IMR-90 (cell line): ENCODE measurements at places on chromosomes 3 and 15. TPM values are rescaled to one million over a fixed set of nuclear protein-coding genes. Genes with fewer than 3 reads are reported as not detected.

GRCh38 chr3:721086-721485 lies 371.7 kb upstream of the CNTN6 start:
- no peak for DNase-seq

The ITIH1 gene
- total RNA-seq: not detected in 2 replicates

DNA sequence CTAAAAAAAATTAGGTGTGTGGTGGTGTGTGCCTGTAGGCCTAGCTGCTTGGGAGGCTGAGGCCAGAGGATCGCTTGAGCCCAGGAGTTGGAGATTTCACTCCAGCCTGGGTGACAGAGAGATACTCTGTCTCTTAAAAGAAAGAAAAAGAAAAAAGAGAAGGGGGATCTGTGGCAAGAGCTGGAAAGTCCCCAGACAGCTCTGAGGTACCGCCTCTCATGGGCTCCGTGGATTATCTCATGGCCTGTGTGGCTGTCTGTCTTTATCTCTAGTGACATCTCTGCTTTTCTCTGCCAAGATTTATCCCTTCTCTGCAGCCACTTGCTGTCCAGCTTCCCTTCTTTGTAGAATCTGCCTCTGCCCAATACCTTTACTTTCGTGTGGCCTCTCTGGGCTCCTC lies 5.7 kb downstream of the EXOSC7 start:
- no peak for DNase-seq

DNA sequence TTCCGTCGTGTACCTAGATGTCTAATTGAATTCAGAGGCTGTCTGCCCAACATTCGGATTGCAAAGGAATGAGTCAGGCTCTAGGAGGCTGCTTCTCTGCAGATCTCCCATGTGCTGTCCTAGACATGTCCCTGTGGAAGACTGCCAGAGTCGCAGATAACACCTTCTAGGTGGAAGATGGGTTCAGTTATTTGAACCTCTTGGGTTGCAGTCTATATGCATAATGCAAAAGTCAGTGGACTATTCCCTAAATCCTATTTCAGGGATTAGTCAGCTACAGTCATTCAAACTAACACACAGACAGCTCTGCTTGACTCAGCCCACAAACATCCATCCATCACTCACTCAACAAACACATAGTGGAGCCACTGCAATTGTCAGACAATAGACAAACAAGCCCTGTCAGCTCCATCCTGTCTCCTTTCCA lies 300.0 kb upstream of the CTNNB1 start:
- no peak for DNase-seq

DNA sequence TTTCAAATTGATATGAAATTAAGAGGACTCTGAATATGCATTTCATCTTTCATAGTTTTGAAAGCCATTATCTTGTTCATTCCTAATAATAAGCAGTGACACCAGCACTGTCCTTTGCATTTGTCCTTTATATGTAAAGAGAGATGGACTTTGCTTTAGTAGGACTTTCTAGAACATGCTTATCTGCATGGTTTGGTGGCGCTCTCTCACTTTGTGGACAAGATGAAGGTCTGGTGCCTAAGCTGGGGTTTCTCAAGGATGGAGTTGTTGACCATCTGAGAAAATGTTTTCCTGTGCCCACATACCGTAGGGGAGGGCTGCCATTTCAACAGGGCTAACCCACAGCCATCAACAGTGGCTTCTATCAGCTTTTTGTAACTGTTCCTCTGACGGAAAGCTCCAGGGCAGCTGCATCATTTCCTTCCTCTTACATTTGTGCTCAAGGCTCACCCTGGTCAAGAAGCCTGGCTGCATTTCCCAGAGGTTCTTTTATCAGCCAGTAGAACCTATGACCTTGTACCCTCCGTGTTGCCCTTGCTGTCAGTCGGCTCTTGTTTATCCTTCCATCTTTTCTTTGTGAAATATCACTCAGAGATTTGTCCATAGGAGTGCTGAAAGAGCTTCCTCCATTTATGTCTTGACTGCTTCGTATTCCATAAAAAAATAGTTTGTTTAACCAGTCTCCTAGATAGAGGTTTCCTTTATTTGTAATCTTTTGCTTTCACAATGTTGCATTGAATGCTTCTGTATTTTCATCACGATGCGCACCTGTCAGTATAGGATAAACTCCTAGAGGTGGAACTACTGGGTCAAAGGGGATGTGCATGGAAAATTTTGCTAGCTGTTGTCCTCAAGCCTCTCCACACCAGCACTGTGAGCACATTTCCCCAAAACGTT lies 44.6 kb downstream of the ABHD2 start:
- no peak for DNase-seq

DNA sequence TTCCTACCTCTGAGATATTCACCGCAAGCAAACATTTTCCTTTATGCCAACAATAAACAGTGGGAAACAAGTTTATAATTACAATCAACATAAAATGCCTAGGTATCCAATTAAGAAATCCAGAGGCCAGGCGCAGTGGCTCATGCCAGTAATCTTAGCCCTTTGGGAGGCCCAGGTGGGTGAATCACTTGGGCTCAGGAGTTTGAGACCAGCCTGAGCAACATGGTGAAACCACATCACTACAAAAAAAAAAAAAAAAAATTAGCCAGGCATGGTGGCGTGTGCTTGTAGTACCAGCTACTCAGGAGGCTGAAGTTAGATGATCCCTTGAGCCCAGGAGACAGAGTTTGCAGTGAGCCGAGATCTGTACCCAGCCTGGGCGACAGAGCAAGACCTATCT lies 17.3 kb downstream of the TBC1D2B start:
- no peak for DNase-seq

DNA sequence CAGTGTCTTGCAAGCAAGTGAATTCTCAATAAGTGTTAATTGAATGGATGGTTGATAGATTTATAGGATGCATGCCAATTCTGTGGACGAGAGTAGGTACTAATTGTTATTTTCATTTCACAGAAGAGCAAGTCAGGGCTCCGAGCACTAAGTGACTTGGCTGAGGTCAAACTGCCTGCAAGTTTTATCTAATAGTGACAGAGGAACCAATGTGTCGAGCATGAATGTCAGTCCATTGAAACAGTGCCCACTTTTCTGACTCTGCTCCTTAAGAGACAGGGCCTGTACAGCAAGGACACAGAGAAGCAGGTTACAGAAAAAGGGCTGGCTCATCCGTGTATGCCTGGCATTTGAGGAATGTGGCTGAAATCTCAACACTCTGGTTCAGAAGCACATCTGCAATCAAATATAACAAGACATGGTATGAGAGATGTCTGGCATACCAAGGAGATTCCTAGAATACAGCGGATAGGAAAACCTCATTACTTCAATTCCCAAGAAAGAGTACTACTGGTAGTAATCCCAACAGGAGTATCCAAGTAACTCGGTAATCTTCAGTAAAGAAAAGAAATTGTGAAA lies 6.0 kb upstream of the B3GNT5 start:
- no peak for DNase-seq

The ASB14 gene
- total RNA-seq: not detected in 2 replicates

GRCh38 chr3:167493244-167493643 lies 19.4 kb upstream of the SERPINI2 start:
- no peak for DNase-seq

DNA sequence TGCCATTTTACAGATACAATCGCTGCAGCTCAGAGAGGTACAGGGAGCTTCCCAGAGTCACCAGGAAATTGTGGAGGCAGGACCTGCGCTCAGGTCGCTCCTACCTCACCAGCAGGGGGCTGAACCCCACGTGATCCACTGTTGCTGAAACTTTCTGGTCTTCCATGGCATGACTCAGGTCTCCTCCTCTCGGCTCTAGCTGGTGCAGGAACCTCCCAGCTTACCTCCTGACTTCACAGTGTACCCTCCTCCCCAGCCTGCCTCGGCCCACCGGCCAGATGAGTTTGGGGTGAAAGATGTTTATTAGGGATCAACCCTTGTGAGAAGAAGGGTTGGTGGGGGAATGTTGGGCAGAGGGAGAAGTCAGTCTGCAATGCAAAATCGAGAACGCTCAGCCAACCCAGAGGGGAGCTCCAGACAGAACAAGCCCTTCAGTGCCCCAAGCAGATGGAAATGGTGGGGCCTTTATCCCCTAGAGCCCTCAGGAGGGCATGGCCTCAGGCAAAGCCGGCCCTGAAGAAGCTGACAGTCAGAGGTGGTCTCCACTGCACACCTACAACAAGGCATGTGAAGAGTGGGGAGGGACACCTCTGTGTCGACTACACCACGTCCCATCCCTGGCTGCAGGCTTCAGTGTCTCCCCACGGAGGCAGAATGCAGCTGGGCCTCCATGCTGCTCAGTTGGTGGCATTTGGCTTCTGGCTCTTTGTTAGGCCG lies 118.6 kb upstream of the PRR20G start:
- DNase-seq: peak; percentile 2

DNA sequence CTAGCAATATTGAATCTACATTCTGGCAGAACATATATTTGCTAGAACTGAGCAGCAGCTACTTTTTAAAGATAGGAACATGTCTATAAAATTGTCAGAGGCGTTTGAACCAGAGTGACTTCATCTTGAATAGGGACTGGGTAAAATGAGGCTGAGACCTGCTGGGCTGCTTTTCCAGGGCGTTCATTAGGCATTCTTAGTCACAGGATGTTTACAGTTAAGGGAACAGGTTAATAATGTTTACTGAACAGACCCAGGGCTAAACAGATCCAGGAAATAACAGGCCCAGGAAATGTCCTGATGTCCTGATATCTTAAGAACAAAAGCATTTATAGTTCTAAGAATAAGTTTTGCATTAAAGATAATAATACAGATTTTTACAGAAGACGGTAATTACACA lies 34.5 kb upstream of the B3GALNT1 start:
- DNase-seq: no peak

The SLC6A20 gene
- not detected in 2 replicates for total RNA-seq

The GPD1L gene
- total RNA-seq: 7.9 and 9.4 TPM in 2 replicates

- DNase-seq: no peak
These were observed 7.6 kb upstream of the ARHGEF26 start for GRCh38 chr3:154113609-154114008.

DNA sequence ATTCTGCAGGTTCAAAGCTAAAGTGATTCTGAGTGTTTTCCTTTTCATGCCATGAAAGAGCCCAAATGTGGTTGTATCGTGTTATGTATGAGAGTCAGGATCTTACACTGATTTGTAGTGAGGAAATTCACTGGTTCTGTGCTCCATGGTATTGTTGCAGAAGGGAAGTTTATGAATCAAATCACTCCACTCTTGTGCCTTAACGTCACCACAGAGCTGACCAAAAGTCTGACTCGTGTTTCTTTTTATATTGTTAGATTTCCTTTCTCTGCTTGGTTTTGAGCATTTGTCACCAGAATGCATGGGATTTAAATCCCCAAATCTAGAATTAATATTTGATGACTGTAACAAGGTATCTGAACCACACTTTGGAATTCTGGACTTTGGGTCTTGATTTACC lies 29.1 kb upstream of the SLC30A4 start:
- peak; percentile 44 for DNase-seq

DNA sequence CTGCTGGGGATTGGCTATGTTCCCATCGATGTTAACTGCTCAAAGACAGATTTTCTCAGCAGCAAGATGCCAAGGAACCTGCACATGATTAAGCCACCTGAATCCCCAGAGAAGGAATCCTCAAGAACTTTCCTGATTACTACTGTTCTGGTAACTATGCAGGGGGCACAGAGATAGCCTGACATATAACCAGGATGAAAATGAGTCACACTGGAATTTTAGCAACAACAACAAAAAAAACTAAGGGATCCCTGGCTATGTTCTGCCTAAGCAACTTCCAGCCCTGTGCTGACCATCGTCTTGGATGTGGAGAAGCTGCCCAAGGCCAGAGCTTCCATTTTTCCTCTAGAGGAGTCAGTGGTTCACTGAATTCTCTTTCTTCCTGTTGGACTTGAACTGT lies 13.8 kb downstream of the RIOX2 start:
- DNase-seq: peak; percentile 52

GRCh38 chr3:10365791-10366190 lies 44.9 kb upstream of the SEC13 start:
- peak; percentile 82 for DNase-seq

DNA sequence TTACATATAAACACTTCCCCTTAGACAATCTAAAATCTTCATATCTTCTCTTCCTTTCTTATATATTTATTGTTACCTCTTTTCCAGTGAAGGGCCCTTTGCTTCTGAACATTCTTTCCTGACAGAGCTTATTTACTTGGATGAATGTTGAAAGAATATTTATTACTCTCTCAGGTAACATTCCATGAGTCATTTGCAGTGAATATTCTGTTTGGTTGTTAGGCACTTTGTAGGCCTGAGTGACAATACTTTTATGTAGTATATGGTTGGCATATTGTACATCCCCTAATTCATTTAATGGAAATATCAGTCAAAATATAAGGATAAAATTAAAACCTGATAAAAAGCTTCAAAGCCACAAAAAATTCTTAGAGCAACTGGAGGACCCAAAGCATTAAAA lies 260.9 kb upstream of the KCNMB2 start:
- no peak for DNase-seq

GRCh38 chr3:171784937-171785336 lies 25.3 kb downstream of the PLD1 start:
- DNase-seq: no peak

The SYNM gene
- 3.4 and 5.0 TPM in 2 replicates for total RNA-seq

DNA sequence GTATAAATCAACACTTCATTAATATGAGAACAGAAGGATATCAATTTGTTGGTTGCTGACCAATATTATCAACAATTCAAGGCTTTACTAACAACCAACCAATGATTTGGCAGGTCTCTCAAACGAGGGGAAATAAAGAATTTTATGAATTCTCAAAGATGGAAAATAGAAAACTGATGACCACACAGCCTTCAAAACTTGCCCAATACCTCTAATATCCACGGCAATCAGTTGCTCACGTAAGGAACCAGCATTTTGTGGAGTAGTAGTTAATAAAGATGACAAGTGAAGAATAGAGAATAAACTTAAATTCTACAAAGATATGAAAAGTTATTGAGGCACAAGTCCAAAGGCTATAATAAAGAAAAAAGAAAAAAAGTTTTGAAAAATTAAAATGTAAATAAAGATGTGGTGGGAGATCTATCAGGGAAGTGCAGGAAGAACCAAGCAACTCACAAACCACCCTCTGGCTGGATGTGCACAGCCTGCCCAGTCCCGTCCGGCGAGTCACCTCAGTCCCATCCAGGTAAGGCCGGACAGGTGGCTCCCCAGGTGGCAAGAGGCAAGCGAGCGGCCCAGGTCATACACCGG lies 808 bp downstream of the GK5 start:
- DNase-seq: no peak

DNA sequence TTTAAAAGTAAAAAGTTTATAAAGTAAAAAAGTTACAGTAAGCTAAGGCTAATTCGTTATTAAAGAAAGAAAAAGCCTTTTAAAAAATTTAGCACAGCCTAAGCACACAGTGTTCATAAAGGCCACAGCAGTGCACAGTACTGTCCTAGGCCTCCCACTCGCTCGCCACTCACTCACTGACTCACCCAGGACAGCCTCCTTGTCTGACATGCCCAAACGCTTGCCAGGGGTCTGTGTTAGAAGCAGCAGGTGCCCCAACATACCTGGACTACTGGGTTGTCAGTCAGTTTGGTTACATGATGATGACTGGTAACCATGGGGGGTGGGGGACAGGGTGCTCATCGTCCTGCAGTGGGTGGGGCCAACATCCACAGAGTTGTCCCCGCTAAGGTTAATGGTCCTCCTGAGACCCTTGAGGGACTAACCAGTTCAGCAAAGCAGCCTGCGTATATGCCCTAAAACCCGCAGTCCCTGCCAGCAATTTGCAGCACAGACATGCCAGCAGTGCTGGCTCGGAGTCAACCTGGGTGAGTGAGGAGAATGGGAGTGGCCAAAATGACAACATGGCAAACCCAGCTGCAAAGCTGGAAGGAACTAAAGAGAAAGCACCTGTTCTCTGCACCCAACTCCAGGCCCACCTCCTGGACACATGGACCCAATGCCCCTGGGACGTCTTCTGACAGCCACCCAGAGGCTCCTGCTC lies 49.2 kb downstream of the CYFIP1 start:
- DNase-seq: peak; percentile 27

- peak; percentile 22 for DNase-seq
These were observed 728.1 kb downstream of the OTOL1 start for GRCh38 chr3:162224746-162225145.

The SERPINI1 gene
- total RNA-seq: 0.36 and 1.1 TPM in 2 replicates
